ENCODE measurements at places on chromosomes 12 and 14.
A peak's percentile ranks its signal among the peaks of the same experiment; 100 is the strongest.

GRCh38 chr12:42691991-42692557 lies 102.5 kb upstream of the PRICKLE1 start:
- no peak for DNase-seq

- DNase-seq = no peak
These were observed 9.9 kb downstream of the GALNT9 start for GRCh38 chr12:132319359-132319950.

- no peak for DNase-seq
These were observed 131.4 kb upstream of the CCDC175 start for GRCh38 chr14:59707778-59708561.

DNA sequence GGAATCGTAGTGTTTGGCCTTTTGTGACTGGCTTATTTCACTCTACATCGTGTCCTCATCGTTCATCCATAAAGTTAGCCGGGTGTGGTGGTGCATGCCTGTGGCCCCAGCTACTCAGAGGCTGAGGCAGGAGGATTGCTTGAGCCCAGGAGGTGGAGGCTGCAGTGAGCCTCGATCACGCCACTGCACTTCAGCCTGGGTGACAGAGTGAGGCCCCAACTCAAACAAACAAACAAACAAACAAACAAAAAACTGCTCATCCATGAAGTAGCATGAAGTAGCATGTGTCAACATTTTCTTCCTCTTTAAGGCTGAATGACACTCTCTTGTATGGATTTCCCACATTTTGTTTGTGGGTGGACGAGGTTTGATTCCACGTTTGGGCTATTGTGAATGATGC lies 44.0 kb upstream of the MEG3 start:
- no peak for DNase-seq

DNA sequence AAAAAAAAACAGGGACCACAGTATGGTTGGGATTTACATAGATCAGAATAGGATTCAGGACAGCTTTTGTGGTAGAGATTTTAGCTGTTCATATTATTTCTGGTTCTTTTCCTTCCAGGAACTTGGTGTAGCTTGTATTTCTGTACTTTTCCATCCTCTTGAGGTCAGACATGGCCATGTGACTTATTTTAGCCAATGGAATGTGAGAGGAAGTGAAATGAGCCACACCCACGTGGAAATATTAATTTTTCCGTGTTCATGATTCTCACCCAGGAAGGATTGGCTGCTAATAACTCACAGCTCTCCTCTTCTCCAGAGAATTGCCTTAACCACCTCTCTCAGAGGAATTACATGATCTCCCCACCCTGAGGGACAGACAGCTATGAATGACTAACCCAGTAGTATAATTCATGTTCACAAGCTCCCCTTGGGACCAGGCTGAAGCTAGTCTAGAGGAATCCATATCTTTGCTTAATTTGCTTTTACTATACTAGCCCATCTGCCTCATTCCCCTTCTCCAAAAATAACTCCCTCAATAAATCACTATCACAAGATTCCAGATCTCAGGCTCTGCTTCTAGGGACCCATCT lies 340.4 kb downstream of the NUAK1 start:
- no peak for DNase-seq

- no peak for DNase-seq
These were observed 165.5 kb downstream of the KIF21A start for GRCh38 chr12:39277416-39277815.

DNA sequence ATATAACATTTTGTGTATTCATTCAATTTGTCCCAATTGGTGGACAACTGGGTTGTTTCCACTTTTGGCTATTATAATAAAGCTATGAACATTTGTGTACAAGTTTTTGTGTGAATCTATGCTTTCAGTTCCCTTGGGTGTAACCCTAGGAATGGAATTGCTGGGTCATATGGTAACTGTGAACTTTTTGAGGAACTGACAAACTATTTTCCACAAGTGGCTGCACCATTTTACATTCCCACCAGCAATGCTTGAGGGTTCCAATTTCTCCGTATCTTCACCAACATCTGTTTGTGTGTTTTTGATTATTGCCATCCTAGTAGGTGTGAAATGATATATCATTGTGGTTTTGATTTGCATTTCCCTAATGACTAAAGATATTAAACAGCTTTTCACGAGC lies 13.0 kb downstream of the LPCAT3 start:
- DNase-seq = no peak

- no peak for DNase-seq
These were observed 35.9 kb upstream of the PYGL start for GRCh38 chr14:50979941-50980850.

- no peak for DNase-seq
These were observed 61.0 kb upstream of the PPFIA2 start for GRCh38 chr12:81819991-81820633.

GRCh38 chr12:107847830-107848229 lies 73.3 kb downstream of the ASCL4 start:
- DNase-seq = no peak

DNA sequence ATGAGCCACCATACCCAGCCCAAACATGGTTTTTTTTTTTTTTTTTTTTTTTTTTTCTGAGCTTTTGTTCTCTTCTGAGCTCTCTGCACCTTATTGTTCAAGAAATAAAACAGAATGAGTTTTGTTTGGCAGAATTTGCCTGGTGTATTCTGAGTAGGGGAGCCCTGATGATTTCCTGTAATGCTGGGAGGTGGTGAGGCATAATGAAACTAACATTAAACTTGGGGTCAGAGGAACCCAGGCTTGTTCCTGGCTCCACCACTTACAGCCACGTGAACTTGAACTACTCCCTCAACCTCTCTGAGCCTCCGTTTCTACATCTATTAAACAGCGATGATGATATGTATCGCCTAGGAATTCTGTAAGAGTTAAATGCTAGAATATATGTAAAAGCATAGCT lies 276.3 kb upstream of the CRY1 start:
- DNase-seq = no peak

- no peak for DNase-seq
These were observed 5.2 kb upstream of the HSP90B1 start for GRCh38 chr12:103924761-103925641.

- no peak for DNase-seq
These were observed 182.6 kb upstream of the PZP start for GRCh38 chr12:9390761-9391160.

DNA sequence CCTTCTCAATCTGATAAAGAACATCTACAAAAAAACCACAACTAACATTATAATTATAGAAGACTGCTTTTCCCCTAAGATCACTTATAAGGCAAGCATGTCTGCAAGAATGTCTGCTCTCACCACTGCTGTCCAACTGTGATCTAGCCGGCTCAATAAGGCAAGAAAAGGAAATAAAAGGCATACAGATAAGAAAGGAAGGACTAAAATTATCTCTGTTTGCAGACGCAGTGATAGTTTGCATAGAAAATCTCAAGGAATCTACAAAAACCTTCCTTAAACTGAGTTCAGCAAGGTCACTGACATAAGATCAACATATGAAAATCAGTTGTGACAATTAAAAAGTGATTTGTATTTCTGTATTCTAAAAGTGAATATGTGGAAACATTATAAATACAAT lies 138.0 kb upstream of the EGLN3 start:
- DNase-seq = no peak

DNA sequence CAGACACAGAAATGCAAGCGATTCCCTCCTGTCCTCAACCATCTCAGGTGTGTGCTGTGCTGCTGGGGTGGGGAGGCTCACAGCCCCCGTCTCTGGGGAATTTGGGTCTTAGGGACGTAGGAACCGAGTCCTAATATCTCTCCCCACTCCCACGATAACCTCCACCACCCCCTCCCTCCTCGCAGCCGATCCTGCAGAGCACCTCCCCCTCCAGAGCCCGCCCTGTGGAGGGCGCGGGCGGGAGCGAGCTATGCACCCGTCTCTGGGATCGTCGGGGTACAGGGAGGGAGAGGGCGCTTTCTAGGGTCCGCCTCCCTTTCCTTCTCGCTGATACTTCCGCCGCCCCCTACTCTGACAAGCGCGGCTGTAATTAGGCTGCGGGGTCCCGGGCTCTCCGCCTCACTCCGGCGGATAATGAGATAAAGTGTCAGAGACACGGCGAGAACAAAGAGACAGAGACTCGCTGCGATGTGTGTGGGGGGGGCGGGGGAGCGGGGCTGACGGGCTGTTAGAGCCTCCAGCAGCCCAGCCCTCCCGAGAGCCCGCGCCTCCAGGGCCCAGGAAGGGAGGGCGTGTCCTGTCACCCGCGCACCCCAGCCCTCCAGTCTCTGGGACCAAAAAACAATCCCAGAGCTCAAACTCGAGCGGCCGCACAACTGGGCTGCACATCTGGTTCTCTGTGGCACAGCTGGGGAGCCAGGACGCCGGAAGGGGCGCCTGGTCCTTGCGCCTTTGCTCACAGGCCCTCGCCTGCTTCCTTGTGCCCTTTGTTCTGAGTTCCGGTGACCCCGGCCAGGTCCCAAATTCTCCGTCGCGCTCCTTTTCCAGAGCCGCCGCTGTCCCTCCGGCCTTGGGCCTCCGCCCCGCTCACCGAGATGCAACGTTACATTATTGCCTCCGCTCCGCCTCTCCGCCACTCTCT lies 8.7 kb downstream of the SHMT2 start:
- DNase-seq = peak; percentile 39

- DNase-seq = no peak
These were observed 398.9 kb upstream of the CCDC196 start for GRCh38 chr14:66087231-66087630.

- DNase-seq = no peak
These were observed 56.7 kb downstream of the BEGAIN start for GRCh38 chr14:100530270-100531072.

GRCh38 chr14:69439521-69440270 lies 41.2 kb downstream of the SLC39A9 start:
- DNase-seq = no peak

GRCh38 chr12:54270345-54270744 lies 9.6 kb downstream of the CBX5 start:
- DNase-seq = no peak

GRCh38 chr12:38508246-38508645 lies 191.7 kb downstream of the ALG10B start:
- DNase-seq = no peak

DNA sequence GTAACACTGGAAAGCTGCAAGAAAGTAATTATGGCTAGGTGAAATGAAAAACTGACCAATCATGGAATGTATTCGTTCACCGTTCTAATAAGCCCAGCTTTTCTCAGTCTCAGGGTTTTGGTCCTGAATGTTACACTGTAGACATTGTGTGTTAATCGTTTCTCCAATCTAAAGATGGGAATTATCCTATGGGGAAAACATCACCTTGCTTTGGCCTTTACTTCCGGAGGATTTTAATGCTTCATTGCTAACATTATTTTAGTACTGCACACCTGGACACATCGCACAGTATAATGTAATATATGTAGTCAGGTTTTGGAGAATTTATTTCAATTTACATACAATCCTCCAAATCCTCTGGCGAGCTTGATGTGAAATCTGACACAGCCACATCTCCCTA lies 1.2 kb upstream of the TRHDE start:
- DNase-seq = no peak

DNA sequence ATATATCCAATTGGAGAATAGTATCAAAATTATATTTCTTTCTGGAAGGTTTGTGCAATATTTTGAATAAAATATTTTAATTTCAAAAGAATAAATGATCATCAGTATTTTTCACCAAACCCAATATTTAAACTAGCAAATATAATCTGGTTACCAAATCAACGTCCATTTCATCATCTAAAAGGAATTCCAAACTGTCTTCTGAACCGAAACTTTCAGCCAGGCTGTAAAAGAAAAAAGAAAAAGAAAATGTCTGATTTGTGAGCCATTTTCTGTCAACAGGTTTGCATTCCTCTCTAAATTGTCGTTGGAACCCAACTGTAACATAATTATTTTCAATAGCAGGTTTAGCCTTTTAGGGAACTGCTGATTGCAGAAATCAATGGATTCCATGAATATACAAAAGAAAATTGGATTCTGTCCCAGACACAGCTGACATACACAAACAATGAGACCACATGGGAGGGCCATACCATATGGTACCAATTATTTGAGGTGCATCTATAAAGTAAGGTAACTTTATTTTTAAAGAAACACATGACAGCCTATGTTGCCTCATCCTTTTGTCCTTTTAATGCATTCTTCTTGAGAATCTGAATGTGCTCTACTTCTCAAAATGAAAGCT lies 22.7 kb downstream of the SNRPF start:
- no peak for DNase-seq

DNA sequence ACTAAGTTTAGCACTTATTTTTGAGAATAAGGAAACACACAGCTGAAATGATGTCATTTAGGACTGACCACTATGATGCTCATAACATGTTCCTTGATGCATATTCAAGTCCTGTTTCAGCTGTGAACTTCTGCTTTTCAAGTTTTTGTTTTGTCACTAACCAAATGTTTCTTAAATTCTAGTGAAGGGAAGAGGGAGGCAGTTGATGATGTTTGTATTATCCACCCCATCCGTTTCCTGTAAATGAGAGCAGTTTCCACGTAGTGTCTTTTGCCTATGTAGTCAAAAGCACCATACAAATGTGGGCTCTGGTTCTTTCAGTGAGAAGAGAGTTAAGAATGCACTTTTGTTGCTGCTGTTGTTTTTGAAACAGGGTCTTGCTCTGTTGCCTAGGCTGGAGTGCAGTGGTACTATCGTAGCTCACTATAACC lies 491.8 kb downstream of the PCNX1 start:
- no peak for DNase-seq

DNA sequence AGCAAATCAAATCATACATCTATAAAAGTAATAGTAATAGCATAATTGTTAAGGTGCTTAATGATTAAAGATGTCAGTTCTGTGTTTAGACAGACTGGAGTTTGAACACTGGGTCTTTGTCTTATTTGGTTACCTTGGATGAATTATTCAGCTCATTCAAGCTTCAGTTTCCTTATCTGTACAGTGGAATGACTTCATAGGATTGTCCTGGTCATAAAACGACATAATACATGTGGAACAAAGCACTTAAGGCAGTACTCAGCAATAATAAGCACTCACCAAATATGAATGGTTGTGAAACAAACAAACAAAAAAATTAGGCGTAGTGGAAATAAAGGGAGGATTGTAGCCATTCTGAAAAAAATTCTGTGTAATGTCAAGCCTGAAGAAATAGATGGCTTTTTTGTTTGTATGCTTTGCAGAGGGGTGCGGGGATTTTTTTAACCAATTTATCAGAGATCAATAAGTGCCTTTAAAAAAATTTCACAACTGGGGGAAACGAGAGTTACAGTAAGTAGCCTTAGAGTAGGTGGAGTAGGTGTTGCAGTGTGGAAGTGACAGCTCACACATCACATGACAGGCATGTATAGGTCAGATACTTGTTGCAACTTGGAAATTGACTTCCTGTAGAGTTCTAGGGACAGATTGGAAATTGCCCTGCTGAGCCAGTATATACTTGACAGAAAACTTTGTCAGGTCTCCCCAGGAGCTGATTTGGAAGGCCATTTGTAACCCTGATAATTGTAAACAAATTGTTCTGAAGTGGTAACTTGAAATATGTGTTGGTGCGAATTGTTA lies 157.7 kb downstream of the SLC15A5 start:
- DNase-seq = no peak

DNA sequence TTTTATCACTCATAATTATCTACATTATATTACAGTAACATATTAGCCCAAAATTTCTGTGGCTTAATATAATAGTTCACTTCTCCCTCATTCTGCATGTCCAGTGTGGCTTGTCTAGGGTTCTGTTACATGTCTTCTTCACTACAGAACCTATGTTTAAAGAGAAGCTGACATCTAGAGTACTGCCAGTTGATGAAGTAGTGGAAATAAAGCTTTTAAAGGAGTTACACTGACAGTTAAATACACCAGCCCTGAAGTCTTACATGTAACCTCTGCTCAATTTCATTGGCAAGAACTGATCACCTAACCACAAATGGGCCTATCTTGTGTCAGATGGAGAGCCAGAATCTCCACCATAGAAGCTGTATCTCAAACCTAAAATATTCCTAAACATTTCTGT lies 32.9 kb downstream of the RPS6KA5 start:
- no peak for DNase-seq
